GOT3 (cell line): ENCODE measurements at places on chromosomes 2 and 18.

GRCh38 chr18:59612381-59612780 lies 84.8 kb downstream of the CCBE1 start:
- no peak for DNase-seq

DNA sequence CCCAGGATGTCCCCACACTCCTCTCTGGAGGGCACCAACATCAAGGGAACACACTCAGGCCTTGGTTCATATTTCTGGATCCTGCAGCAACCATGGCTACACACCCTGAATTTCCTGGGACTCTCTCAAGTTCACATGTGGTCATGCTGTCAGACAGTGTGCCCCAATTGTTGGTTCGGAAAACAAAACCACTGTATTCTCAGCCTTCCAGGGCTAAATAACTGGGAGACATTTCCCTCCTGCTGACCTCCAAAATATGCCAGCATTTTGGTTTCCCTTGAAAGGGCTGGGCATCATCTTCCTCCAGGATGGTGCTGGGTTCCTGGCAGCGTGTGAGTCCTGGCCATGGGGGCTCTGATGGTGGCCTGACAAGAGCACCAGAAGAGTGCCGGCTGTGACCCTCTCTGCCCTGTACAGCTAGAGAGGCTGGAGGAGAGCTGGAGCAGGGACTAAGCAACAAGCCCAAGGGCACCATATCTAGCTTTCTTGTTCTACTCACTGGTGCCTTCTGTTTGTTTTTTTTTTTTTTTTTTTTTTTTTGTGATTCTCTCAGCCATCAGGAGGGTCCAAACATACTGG lies 37.5 kb upstream of the WIPF1 start:
- DNase-seq, result no peak

GRCh38 chr2:147386284-147386683 lies 458.5 kb upstream of the ACVR2A start:
- no peak for DNase-seq

DNA sequence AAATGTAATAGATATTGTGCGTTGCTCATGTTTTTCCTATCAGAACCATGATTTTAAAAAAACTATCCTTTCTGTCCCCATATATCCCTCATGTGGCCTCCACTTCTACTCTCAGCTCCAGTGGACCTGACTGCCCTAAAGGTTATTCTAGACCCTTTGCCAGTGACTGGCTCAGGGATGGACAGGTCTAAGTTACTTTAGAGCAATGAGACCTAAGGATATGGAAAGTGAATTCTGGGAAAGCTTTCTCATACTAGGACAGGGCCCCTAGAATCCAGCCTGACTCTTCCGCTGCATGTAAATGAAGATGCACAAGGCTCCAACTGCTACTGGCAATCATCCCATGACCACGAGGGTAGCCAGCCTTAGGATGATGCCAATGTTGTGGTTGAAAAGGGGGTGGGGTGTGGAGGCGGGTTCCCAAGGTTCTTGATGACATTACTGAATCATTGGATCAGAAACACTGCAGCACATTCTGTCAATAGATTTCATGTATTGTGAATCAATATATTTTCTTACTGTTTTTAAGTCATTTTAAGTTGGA lies 21.3 kb downstream of the C2orf69 start:
- no peak for DNase-seq
